ENCODE measurements at places on chromosomes 13 and 19.

GRCh38 chr13:108851660-108852059, 222.2 kb downstream of the MYO16 start:
- DNase-seq = no peak

GRCh38 chr19:27822336-27822735, 1390.6 kb downstream of the UQCRFS1 start:
- DNase-seq = no peak

DNA sequence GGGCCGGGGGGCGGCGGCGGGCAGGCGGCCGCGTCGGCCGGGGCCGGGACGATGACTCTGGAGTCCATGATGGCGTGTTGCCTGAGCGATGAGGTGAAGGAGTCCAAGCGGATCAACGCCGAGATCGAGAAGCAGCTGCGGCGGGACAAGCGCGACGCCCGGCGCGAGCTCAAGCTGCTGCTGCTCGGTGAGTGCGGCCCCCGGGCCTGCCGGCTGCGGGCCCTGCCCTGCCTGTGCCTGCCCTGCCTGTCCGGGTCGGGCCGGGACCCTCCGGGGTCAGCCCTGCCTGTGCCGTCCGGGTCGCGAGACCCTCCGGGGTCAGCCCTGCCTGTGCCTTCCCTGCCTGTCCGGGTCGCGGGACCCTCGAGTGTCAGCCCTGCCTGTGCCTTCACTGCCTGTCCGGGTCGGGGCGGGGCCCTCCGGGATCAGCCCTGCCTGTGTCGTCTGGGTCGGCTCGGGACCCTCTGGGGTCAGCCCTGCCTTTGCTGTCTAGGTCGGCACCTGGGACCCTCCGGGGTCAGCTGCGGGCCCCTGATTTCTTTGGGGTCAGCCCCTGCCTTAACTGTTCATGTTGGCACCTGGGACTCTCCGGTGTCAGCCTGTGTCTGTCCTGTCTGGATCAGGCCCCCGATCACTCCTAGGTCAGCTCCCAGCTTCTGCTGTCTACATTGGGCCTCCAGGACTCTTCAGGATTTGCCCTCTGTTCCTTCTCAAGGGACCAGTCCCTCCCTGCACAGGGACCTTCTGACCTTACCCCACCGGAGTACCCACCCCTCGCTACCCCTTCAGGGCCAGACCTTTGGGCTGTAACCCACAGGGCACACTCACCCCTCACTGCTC, 659 bp downstream of the GNA11 start:
- DNase-seq = peak; percentile 28

DNA sequence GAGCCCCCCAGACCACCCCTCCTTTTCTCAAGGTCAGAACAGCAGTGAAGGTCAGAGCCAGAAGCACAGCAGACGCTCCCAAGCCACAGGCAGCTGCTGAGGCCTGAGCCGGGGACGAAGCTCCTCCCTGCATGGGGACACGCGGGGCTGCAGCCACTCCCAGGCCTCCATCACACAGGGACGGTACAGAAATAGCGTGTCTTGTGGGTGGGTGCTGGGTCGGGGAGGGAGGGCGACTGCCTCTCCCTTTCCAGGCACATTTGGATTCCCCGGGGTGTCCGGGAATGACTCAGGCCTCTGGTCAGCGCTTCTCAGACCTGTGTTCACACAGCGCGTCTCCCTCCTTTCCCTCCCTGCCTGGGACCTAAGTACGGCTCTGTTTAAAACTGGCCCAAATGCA, 33.2 kb downstream of the RASA3 start:
- peak; percentile 3 for DNase-seq

- no peak for DNase-seq
Measured at GRCh38 chr19:9128171-9128570, 1.4 kb upstream of the OR7G3 start.

DNA sequence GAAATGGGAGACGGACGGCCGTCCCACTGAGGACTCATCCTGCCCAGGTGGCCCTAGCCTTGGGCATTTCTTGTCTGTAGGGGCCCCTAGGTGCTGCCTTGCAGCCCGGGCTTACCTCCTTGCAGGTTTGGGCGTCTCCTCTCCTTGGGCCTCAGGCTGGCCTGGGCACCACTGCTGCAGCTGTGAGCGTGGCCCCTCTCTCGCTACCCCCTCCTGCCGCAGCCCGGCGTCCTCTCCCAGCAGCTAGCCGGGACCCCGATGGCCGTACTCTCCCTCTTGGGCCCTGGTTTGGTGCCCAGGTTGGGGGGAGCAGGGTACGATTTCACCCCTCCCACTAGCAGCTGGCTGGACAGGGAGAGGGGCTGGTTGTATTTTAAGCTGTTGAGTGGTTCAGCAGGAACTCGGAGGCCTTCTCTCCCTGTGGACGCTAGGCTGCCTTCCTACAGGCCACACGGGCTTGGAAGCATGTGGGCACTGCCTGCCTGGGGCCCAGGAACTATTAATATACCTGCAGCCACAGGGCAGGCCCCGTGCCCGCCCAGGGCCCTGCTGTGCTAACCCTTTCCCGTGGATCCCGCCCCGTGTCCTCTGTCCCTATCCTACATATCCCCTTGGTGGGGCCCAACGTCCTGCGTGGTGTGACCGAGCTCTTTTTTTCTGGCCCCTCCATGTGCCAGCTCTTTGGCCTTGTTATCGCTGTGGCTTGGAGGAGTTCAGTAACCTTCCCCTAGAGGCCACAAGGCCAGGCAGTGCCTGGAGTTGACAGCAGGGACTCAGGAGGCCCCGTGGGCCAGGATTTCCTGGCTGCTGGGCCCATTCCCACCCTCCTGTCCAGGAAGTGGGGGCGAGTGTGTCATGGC, 11.7 kb downstream of the NDUFB7 start:
- no peak for DNase-seq

DNA sequence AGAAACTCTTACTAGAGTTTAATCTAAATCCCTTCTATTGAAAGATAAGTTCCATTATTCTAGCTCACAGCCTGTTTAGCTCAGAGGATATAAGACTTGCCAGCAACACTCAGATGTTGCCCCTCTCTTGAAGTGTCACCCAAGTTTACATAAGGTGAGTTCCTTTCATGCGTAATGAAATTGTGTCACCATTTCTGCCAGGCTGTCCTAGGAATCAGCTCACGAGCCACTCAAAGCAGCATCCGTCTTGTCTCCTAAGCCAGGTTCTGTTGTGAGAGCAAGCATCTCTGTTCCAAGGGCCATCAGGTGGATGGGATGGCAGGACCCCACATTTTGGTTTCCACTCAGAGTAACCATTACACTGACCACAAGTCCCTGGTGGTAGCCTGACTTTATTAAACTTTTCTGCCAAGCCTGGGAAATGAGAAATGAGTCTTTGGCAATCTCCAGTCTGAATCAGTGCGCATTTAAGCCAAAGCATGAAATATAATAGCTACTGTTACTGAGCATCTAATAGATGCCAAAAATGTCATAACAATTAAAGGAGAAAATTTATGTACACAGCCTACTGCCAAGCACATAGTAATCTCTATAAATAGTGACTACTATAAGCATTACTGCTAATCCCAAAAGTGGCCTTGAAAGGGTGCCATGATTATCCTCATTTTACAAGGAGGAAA, 179.6 kb upstream of the MIR17HG start:
- no peak for DNase-seq

DNA sequence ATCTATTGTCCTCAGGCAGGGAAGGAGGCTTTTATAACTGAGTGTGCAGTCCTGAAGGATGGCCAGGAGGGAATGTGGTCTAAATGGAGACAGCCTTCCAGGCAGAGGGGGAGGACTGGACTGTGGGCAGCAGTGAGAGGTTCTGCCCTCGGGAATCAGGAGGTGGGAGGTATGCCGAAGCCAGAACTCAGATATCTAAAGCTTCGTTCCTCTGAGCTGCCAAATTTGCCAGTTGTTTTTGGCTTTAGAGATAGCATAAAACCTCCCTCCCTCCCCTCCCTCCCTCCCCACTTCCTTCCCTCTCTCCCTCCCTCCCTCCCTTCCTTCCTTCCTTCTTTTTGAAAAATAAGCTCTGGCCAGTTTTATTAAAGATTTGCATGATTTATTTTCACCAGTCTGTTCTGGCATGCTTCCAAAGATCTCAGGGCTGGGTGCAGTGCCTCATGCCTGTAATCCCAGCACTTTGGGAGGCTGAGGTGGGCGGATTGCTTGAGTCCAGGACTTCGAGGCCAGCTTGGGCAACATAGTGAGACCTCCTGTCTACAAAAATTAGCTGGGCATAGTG, 2.4 kb downstream of the MEDAG start:
- DNase-seq = no peak

DNA sequence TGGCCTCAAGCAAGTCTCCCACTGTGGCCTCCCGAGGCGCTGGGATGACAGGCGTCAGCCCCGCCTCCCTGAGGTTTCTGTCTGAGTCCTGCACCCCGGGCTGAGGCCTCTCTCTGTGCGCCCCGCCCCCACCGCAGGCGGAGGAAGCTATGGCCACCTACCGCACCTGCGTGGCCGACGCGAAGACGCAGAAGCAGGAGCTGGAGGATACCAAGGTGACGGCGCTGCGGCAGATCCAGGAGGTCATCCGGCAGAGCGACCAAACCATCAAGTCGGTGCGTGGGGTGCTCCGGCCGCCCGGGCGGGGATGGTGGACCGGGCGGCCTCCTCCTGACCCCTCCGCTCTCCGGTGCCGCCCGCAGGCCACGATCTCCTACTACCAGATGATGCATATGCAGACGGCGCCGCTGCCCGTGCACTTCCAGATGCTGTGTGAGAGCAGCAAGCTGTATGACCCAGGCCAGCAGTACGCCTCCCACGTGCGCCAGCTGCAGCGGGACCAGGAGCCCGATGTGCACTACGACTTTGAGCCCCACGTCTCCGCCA, 12.7 kb downstream of the ARHGAP45 start:
- no peak for DNase-seq

DNA sequence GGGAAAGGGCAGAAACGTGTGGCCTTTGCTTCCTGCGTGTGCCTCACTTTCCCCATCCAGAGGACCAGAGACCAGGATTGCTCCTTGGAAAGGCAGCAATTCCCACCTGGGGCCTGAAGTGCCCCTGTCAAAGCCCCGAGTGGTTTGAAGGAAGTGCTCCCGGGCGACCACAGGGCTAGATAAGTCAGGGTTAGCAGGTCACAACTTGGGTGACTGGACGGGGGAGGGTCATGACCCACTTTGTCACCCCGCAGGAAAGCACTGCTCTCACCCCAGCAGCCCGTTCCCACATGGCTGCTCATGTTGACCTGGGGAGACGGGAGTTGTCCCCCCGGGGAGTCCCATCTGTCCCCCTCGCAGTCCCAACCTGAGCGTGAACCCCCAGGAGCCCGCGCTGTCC, 459 bp downstream of the PRAM1 start:
- no peak for DNase-seq

DNA sequence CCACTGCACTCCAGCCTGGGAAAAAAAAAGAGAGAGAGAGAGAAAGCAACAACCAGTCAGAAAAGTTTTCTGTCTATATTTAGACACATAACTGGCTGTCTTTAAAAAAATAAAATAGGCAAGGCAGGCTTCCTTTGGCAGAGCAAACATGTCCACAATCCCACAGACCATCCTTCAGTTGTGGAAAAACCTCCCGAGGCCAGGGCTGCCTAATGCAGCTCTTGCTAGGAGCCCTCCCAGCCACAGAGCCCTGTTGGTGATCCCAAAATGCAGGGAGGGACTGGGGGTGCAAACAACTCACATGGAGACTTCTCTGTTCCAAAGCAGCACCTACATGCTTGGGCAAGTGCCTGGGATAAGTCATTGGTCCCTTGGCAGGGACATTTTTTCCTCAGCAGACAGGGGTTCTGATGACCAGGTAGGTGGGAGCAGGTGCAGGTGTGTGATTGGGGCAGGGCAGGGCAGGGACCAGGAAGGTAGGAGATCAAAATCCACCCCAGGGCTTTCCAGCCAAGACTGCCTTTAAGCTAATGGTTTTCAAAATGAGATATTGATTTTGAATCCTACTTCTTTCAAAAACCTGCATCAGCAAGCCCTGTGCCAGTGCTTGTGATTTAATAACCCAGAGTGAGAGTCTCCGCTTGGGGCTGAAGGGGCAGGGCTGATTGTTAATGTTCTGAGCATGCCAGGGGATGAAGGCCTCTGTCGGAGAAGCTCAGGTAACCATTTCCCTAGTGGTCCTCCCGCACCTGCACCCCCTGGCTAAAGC, 178.5 kb downstream of the USP12 start:
- no peak for DNase-seq

GRCh38 chr13:99657848-99658260, 156.6 kb downstream of the TM9SF2 start:
- DNase-seq = peak; percentile 15

GRCh38 chr13:94972262-94972661, 259.9 kb upstream of the SOX21 start:
- no peak for DNase-seq

GRCh38 chr19:57280962-57281400, 696 bp downstream of the ZNF460 start:
- DNase-seq = no peak

DNA sequence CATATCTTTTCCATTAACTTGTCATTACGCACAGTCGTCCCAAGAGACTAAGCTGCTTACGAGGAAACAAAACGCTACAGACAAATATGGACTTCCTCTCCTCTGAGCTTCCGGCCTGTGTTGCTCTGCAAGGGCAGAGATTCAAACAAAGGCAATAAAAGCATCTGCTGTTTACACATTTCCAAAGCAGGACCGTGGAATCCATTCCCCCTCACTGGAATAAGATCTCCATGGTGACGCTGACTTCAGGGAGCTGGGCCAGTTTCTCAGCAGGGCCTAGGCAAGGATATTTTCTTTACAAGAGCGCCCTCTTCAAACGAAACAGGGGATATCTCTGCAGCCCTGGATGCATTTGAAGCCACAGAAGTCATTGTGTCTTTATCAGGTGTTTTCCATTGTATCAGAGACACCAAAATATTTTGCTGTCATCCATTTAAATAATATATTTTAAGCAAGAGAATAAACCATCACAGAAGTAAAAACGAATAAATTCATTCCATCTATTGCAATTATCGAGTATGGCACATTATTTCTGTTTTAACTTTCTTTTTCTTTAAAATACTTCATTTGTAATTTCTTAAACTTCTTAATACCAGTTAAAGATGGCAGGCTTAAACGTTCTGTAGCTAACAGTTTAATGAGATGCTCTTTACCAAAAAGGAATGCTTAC, 177.5 kb downstream of the DCLK1 start:
- DNase-seq = no peak

DNA sequence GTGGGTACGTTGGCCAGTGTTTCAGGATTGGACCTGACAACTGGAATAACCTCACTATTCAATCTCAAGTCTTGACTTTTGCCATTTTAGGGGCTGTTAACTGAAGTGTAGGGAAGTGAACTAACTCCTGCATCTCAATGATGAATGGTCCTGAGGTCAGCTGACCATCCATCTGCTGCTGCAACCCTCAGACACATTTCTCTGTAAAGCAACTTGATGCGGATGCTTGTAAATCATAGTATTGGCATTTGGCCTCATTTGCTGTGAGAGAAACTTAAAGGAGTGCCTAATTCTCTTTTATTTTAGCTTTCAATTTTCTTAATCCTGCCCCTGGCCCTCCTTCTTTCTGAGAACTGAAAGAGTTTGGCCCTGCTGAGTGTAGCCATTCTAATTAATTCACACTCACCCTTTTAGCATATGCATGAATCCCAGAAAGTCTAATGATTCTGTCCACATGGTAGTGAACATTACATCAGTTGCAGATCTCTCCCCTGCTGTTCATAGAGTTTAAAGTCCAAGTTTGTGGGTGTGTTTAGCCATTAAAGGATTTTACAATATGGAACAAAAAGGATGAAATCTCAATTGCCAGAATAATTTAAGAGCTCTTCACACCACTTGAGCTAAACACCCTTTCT, 1531.4 kb upstream of the SLC10A2 start:
- DNase-seq = no peak

GRCh38 chr19:3046698-3047495, 15.4 kb downstream of the TLE5 start:
- no peak for DNase-seq
